ENCODE measurements at places on chromosomes 12 and 14.

DNA sequence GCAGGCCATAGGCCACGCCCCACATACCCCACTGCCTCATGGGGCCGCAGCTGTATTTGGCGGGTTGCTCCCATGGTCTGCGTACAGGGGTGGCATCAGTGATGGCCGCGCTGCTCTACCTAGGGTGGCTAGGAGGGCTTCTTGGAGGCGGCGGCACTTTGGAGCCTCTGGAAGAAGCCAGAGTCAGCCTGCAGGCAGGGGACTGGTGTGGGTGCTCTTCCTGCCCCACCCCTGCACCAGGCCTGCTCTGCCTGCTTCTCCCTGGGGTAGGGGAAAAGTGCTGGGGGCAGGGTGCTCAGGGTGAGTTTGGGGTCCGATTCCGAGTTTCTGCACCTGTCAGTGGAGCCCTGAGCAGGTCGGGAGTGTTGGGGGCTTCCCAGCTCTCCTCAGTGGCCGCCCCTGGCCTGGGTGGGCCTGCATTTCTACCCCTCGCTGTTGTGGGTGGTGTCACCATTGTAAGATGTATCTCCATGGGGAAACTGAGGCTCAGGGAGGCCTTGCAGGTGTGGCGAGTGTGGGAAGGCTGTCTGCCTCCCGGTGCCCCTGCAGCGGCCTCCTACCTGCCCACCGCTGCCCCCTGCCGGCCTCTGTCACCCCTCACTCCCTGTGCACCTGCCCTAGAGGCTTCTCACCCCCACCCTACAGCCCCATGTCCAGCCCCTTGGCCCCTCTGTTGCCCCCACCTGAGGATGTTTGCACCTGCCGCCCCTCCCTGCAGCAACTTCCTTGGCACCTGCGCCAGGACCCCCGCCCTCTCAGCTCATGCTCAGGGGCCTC, 5.5 kb downstream of the CEP170B start:
- no peak for DNase-seq

DNA sequence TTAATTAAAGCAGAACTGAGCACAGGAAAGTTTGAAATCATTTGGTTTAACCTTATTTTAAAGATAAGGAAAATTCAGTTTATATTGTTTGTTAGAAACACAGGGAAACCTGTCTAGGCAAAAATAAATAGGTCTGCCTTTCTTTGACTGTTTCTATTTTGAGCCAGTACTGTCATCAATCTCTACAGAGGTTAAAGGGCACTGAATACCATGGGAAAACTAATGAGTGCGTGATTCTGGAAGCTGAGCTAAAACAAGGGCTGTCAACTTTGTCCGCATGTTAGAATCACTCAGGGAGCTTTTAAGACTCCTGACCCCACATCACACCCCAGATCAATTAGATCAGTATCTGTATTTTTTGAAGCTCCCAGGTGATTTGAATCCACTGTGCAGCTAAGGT, 38.8 kb downstream of the NOPCHAP1 start:
- DNase-seq, result no peak

DNA sequence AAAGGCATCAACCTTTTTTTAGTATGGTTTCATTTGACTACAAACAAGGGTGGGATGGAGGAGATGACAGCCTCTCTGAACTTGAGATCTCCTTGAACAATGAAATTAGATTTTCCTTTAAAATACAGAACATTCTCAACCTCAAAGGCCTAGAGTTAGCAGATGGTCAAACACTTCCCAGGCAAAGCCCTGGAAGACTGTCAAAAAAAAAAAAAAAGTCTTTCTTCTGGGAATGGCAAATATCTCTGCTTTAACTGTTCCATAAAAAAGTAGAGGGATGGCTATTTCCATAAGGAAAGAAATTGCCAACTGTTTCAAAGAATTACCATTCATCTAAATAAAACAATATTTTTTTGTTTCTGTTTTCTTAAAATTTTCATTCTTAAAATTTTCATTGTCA, 870.8 kb downstream of the GALC start:
- DNase-seq, result no peak

DNA sequence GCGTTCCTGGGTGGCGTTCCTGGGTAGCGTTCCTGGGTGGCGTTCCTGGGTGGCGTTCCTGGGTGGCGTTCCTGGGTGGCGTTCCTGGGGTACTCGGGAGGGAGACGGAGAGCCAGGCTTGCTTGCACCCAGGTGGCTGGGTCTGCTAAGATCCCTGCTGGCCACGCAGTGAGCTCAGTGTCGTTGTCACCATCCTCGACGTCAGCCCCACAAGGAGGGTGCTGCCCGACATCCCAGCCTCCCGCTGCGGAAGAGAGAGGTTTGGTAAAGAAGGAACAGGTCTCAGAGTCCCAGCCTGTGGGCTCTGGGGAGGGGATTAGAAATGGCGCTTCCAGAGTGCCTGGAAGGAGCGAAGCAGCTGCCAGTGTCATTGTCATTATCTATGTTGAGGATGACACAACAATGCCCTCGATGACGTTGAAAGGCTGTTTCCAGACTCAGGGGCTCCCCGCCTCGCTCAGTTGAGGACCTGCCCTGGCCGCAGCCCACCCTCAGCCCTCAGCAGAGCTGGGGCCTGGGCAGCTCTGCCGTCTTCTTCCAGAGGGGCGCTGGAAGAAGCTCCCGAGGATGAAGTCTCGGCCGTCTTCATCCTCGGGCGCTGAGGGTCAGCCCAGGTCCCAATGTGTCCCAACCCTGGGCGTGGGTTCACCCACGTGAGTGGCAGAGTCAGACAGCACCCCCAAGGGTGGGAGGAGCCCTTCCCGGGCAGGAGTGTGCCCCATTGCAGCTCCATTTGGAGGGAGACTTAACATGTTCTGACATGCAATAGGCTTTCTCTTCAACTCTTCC, 328.8 kb downstream of the ADGRD1 start:
- no peak for DNase-seq

DNA sequence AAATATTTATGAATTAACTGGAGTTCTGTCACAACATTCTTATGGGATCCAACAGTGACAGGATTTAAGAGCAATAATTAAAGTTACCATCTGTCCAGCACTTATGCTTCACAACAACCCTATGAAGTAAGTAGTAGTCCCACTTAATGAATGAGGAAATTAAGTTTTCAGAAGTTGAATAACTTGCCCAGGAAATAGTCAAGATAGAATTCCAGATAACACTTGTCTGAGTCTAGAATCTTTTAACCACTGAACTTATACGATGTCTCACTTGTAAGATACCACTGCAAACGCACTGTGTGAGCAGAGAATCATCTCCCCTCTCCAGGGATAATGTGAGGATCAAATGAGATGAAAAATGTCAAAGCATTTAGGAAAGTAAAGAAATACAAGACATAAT, 3.3 kb upstream of the TTC9 start:
- DNase-seq, result no peak

- DNase-seq, result no peak
Measured at GRCh38 chr12:107478881-107479280, 206.7 kb upstream of the PWP1 start.

GRCh38 chr12:97940629-97941028, 478.0 kb downstream of the RMST start:
- no peak for DNase-seq

- no peak for DNase-seq
Measured at GRCh38 chr14:73220634-73221033, 16.7 kb upstream of the PAPLN start.

- DNase-seq, result no peak
Measured at GRCh38 chr12:14868916-14869506, 16.6 kb downstream of the MGP start.

DNA sequence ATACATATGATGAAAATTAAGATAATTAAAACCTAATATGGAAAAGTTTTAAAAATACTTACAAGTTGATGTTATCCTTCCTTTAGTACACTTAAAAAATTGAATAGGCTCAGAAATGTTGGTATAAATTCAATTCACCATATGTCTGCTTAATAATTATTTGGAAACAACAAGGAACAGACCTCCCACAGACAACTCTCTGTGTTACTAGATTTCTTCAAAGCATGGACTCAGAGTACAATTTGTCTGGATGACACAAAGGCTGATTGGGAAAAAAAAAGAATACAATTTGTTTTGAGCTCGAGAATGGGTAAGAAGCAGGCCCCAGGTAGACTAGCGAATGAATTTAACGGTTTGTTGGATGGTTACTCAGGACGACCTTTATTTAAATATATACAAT, 48.9 kb upstream of the BTG1 start:
- DNase-seq, result no peak

DNA sequence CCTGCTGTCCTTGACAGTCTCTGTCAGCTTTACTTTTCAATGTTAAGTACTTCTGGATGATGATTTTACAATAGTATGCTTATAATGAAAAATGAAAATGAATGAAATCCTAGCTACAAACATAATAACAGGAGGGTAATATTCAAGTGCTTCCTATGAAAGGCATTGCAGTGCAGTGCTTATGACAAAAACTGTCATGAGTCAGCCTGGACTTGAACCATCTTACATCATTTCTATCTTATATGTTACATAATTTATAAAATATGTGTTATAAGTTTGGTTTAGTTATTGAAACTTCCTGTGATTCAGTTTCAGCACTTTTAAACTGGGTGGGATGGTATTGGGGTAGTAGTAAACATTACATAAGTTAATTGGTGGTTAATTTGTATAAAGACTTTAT, 451.7 kb downstream of the TMEM117 start:
- no peak for DNase-seq

- no peak for DNase-seq
Measured at GRCh38 chr12:87756721-87757120, 272.5 kb downstream of the C12orf50 start.

GRCh38 chr12:24705216-24705615, 243.7 kb downstream of the BCAT1 start:
- no peak for DNase-seq

DNA sequence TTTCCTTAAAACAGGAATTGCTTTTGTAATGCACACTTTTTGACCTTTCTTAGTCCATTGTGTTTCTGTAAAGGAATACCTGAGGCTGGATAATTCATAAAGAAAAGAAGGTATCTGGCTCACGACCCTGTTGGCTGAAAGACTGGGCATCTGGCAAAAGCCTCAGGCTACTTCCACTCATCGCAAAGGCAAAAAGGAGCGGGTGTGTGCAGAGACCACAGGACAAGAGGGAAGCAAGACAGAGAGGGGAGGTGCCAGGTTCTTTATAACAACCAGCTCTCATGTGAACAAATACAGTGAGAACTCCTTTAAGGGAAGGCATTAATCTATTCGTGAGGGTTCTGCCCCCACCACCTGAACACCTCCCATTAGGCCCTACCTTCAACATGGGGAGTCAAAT, 182.1 kb downstream of the C12orf50 start:
- DNase-seq, result no peak

DNA sequence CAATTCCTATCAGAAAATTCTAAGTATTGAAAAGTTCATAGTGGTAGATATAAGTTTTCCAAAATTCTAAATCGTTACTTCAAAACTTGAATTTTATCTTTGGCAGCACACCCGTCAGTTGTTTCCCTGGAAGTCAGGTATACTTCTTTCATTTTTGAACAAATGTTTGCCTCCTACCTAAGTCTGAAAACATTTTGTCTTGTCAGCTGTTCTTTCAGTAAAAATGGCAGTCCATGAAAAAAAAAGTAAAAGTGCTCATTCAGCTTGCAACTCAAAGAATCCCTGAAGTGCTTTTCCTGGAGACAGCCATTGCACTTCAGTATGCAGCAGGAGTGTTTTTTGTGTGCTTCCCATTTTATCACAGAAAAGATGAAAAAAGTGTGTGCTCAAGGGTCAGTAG, 130.1 kb upstream of the NEDD1 start:
- no peak for DNase-seq

GRCh38 chr14:29166507-29166906, 399.9 kb downstream of the FOXG1 start:
- no peak for DNase-seq

DNA sequence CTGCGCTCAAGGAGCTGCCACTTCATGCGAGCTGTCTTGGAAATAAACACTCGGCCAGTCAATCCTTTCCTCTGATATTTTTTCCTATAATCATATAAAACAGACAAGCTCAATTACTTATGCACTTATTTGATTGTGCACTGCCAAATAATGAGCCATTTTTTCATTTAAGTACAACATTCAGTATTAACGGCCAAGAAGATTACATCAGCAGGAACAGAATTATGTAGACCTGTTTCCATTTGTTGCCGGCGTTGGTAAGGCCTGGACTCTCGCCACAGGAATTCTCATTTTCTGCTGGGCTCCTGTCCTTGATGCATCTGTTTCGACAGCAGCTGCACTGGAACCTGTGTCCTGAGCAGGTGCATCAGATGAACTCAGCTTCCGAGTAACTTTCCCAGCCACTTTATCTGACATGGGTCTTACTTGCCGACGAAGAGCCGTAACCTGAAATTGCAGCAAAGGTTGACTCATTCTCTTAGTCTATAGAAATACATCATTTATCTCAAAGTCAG, 110.2 kb downstream of the KIF21A start:
- DNase-seq, result no peak
